Left ventricle myocardium superior (tissue), 1 donor: ENCODE measurements at places on chromosomes 2 and 18.

- no peak for DNase-seq
These were observed 132.8 kb downstream of the ACOXL start for GRCh38 chr2:110865188-110865587.

DNA sequence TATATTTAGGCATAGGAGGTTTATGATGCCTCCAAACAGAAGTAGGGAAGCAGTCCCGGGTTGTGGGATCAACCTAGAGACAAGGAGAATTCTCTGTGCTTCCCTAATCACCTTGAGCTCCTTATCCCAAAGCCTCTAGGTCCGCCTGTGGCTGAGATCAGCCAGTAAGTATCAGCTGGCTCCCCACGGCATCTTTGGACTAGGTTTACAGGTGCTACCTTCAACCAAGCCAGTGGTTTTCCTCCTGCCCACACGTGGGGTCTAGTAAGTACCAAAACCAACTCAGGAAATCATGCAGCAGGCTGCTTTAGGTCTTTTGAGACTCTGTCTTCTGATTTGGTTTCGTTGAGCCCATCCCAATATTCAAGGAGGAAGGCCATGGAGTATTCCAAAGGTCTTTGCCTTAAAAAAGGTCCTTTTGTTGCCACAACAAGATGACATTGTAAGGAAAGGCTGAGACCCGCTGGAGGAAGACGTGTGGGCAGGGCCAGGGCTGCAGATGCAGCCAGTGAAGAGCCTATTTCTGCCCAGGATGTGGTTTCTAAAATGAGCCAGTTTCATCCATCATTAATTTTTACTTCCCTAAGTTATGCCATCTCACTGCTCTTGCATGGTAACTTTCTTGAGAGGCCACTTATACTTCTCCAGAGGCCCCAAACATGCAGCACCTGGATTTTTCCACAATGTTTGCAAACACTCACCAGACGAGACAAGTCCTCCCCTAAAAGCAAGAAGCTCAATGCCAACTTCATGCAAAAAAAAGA is 248.7 kb downstream of the RNF152 start:
- DNase-seq: no peak

- DNase-seq: peak; percentile 36
These were observed 889.1 kb upstream of the GCFC2 start for GRCh38 chr2:76599732-76600368.

DNA sequence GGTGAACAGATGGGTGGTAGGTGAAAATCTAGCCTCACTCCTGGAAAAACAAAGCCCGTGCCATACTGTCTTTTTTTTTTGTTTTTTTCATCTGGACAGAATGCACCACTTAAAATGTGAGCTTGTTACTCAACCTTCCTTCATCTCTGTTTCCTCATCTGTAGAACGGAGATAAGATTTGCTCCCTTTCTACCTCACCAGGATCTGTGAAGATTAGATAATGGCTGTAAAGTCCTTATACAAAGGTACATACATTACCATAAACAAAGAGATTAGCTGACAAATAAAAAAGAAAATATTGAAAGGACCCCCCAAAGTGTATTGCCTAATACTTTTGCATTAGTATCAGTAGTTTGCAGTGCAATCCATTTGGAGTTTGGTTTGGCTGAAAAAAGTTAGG is 75.4 kb upstream of the ZEB2 start:
- DNase-seq: no peak

DNA sequence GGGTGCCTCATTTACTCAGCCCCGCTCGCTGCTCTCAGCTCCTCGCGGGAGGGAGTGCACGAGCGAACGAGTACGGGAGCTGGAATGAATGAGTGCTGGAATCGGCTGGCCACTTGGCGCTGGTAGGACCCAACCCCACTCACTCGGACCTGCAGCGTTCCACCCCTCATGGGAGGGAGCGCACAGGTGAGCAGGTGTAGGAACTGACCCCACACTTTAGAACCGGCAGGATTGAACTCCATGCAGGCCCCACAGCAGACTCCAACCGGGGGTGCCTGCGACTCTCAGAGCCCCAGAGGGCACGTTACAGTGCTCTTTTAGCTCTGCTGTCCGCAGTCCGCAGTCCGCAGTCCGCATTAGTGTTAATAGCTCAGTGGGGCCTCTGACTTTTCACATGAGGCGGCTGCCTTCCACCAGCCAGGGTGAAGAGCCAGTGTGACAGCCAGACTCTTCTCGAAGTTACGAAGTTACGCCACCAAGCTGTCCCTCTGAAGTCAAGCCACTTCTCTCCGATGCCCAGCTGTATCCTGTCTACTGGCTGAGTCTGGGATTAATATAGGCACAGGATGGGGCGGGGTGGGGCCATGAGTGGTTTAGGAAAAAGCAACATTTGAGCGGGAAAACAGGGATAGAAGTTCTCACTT is 102.7 kb upstream of the ARHGAP15 start:
- DNase-seq: peak; percentile 29

DNA sequence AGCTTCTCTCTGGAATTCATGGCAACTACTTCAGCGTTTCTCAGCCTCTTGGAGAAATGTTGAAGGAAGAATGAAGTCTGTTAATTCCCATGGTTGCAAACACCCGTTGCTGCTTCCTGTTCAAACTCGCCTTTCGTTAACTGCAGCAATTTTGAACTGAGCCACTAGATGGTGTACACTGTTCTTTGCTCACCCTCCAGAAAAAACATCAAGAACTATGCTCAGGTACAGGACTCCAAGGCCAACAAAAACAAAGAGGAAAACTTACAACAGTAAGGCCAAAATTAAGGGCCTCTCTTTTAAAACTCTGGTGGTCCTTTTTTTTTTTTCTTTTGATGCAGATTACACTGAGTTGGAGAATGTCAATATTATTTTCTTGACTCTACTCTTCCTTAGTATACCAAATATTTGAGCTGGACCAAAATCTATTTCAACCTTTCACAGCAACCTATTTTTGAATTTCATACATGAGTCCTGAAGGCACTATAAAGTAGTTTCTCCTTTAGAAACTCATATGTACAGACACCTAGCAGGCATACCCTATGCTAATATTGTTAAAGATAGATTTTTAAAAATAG is 58.2 kb downstream of the KLHL14 start:
- no peak for DNase-seq

DNA sequence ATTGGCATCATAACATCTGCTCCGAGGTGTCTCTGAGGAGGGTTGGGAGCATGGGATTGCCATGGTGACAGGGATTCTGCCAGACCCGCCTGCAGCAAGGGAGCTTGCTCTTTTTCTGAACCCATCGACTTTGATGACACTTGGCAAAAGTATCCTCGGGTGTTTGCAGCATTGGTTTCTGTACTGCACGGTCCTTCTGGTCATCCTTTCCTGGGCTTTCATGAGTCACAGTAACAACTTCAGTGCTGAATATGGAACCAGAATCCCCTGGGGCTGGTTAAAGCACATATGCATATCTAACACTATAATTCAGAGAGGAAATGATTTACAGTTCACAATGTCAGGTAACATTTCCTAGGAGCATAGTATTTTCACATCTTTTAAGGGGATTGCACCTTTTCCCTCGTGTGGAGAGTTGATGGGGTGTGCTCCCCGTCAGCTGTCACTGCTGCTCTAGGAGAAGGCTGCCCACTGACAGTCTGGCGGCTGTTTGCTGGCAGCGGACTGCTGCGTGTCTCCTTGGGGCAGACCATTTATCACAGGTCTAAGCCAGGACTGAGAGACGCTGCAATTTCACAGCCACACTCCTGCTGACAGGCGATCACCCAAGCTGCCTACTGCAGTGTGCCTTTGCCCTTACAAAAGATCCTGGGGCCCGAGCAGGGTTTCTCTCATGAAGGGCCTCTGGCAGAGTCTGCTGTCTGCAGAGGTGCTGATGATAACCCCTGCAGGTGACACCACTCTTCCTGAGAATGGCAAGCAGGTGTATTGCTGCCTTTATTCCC is 425.3 kb downstream of the THSD7B start:
- DNase-seq: peak; percentile 34

- DNase-seq: no peak
These were observed 129.8 kb upstream of the SOX11 start for GRCh38 chr2:5562426-5562825.

- peak; percentile 41 for DNase-seq
These were observed 128.6 kb downstream of the ZFP36L2 start for GRCh38 chr2:43097644-43098408.

DNA sequence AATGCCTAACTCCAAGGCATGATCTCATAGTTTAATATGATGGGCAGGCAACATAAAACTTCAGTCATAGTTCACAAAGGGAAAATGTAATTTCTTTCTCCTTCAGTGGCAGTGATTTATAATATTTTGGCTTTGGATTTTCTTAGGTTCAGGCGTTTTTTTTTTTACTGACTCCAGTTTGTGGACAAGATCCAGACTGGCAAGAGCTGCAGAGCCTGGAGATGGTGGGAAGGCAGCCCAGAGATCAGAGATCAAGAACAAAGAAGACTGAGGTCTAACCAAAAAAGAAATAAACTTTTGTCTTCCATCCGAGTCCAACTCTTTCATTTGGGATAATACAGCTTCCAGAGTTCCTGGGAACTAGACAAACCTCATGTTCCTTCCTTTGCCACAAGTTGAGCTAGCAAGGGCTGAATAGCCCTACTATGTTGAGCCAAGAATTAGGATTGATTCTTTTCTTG is 215.3 kb upstream of the SETBP1 start:
- DNase-seq: no peak

DNA sequence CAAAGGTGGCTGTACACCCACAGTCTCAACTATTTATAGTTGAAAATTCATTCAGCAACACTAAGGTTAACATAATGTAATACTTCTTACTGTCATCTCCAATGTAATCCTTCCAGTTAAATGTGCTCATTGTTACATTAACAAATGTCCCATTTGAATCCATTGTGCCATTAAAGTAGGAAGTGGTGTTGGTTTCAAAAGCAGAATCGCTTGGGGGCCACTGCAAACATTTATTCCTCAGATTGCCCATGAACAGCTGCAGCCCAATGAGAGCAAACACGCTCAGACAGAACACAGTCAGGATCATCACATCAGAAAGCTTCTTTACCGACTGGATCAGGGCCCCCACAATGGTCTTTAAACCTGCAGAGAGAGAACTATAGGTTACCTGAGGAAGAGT is 41.4 kb downstream of the SCN3A start:
- DNase-seq: no peak

GRCh38 chr2:30443081-30443480 is 4.0 kb upstream of the LCLAT1 start:
- no peak for DNase-seq

- no peak for DNase-seq
These were observed 14.4 kb upstream of the BBS5 start for GRCh38 chr2:169464882-169465281.

DNA sequence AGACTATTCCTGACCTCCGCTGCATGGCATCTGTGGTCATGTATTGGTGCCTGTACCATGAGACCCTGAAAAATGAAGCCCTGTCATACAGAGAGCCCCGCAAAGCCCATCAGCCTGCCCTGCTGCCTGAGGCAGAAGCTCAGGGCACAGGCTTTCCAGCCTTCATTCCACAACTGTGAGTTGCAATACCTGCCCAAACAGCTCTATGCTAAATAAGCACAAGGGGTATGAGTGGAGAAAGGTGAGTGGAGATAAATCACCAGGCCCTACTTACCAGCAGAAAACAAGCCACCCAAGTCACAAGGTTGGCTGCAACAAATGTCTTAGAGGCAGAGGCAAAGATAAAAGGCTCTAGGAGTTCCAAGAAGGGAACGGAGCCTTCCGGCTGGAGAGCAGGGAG is 277.4 kb downstream of the TNS1 start:
- DNase-seq: no peak

- no peak for DNase-seq
These were observed 2.4 kb upstream of the THNSL2 start for GRCh38 chr2:88167740-88168139.

DNA sequence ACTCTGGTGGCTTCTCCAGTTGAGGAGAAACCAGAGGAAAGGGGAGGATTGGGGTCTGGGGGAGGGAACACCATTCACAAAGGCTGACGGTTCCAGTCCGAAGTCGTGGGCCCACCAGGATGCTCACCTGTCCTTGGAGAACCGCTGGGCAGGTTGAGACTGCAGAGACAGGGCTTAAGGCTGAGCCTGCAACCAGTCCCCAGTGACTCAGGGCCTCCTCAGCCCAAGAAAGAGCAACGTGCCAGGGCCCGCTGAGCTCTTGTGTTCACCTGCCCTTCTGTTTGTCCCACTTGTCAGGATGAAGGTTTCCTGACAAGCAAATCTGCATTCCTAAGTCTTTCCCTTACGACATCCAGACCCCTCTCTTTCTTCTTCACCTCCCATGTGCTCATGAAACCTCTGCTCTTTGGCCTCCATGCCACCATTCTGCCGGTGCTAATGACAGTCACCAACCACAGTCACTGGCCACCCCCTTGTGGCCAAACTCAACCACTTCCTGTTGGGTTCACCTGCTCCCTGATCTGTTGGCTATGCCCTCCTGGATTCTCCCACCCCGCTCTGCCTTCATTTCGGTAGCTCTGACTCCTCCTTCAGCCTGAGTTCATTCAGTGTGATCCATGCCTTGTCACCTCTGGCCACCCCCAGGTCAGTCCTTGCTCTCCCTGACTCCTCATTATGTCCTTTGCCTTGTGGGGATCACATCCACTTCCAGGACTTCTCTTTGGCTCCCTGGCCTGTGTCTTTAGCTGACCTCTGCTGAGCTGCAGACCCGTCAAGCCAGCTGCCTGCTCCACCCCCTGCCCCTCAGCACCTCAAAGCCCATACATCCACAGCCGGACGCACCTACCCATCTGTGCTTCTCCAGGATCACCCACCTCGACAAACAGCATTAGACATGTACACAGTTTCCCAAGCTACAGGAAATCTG is 17.6 kb downstream of the EMX1 start:
- no peak for DNase-seq

DNA sequence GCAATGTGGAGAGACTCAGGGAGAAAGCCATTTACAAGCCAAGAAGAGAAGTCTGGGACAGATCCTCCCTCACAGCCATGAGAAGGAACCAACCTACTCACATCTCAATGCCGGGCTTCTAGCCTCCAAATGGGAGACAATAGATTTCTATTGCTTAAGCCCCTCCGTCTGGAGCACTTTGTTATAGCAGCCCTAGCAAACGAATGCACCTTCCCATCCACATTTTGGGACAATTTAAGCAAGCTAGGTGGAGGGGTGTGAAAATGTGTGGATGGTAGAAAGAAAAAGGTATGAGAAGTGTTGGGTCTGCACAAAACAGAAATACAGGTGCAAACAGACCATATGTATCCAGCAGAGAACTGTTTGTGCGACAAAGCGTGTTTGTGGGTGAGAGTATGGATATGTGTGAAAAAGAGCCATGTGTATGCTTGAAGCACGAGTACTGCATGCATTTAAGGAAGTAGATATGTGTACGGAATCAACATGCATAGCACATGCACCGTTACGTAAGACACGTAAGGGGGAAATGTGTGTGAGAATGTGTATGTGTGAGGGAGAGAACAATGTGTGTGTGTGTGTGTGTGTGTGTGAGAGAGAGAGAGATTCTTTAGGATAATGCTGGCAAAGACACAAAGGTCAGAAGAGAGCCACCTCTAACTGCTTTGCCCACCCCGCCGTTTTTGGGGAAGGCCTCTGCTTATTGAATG is 13.1 kb upstream of the E2F6 start:
- DNase-seq: no peak

GRCh38 chr2:14843507-14844204 is 211.1 kb downstream of the LRATD1 start:
- no peak for DNase-seq

DNA sequence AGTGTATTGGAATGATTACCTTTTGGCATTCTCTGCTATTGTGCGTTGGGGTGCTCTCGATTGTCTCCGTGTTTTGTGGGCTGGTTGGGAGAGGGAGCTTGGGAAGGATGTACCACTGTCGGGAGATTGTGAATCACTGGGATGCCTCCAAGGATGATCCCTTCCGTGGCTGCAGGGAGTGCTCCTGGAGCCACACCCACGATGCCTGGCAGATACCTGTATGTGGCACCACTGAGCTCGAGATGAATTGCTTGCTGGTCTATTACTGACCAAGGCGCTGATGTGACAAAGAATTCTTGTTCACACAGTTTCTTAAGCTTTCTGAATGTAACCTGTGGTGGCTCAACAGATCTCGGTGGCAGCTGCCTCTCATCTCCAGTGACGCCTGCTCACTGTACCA is 159.7 kb upstream of the LHCGR start:
- DNase-seq: no peak
